ENCODE measurements at places on chromosomes 4 and X.

GRCh38 chrX:53481816-53482465 is 47.8 kb upstream of the HSD17B10 start:
- peak; percentile 1 for DNase-seq

GRCh38 chr4:148530114-148530513 is 87.9 kb upstream of the NR3C2 start:
- no peak for DNase-seq

DNA sequence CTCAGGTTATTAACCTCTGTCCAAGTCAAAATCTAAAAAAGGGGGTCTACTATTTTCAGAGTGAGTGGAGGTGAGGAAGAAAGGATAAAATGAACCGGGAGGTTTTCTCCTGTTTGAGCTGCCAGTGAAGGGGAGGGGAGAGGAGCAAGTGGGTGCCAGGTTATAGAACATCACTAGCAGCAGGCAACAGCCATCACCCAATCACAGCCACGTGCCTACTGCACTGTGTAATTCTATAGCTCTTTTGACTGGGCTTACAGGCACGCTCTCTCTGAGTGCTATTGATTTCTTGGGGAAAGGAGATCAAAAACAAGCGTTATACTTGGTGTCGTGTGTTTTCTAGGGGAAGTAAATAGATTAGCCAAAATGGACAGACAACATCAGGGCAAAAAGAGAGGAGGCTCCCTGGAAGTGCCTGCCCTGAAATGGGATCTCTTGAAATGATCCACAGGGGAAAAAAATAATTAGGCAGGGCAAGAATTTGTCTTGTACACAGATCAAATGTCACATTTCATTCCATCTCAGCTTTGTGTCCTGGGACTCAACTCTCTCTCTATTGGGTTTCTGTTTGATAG is 300.5 kb upstream of the LCORL start:
- no peak for DNase-seq

DNA sequence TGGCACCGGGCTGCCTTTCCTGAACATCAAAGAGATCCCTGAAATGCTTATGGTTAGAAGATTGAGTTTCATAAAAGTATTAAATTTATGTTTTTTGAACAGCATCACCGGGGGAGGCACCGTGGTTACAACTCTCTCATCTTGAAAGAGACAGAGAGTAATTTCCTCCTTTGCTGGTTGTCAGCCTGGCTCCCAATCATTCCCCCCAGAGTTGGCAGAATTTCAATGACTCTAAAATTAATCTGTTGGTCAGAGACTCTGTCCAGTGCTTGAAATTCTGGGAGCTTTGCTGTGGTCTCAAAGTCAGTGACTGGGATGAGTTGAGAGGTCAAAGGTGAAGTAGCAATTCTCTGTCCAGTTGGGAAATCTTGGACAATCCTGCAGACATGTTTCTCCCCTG is 135.9 kb downstream of the RAB28 start:
- DNase-seq, result no peak

- no peak for DNase-seq
Observed at GRCh38 chr4:146514651-146515357, 6.9 kb downstream of the SLC10A7 start.

DNA sequence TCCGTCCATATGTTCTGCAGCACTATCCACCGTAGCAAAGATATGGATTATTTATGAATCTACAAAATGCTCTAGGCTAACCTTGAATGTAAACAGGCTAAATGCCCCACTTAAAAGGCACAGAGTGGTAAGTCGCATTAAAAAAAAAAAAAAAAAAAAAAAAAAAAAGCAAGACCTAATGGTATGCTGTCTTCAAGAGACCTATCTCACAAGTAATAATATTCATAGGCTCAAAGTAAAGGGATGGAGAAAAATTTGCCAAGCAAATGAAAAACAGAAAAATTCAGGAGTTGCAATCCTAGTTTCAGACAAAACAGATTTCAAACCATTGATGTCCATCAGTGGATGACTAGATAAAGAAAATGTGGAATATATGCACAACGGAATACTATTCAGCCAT is 139.4 kb downstream of the GLRA3 start:
- no peak for DNase-seq

DNA sequence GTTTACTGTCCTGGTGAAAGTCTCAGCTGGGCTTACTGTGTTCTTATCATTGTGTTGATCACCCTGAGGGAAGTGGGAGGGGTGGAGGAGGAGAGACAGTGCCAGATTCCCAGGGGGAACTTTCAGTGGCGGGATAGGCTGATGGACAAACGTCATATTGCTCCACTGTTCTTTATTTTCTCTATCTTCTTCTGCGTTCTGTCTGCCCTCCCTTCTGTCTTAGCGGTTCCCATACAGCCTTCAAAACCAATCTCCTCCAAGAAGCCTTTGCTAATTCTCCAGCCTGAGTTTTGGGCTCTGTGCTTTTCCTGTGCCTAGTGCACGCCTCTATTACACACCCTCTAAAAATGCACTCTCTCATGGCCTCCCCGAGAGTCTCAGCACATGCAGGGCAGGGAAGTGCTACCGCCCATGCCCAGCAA is 448.7 kb upstream of the FAT1 start:
- DNase-seq, result no peak

GRCh38 chr4:15556511-15557092 is 86.9 kb downstream of the CC2D2A start:
- DNase-seq, result no peak

DNA sequence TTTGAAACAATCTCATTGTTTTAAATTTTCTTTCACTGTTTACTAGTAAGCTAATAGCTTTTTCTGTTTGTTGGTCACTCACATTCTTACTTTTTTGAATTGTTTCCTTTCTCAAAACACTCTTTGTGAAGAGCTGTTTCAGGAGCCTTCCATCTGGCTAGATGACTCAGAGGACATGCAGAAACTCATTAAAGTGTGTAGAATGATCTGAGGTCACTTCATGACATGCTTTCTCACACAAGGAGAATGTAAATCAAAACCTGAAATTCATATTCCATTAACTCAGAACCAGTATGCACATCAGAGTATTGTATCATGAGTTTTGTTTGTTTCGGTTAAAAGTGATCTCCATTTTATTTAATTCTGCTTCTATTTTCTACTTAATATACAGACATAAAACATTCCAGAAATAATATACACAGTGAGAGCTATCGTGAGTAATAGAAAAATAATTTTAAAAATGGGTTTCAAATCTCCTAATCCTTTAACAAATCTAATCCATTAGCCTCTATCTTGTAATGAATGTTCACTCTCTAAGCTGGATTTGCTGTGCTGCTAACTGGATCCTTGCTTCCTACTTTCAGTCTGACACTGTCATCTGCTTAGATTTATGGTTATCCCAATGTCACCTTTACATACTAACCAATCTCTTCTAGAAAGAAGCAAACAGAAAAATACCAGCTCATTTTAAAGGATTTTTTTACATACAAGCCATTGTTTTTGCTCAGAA is 449.6 kb downstream of the FSTL5 start:
- DNase-seq, result no peak

GRCh38 chr4:99622341-99622740 is 35.3 kb downstream of the C4orf54 start:
- DNase-seq, result no peak

DNA sequence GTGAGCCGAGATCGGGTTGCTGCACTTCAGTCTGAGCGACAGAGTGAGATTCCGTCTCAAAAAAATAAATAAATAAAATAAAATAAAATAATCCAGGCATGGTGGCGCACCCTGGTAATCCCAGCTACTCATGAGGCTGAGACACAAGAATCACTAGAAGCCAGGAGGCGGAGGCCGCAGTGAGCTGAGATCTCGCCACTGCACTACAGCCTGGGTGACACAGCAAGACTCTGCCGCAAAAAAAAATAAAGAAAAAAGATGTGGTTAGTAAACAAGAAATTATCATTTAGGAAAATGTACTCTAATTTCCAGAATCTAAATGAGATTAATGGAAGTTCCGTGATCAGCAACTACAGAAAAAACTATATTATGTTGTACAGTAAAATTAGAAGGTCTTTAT is 14.5 kb upstream of the LRBA start:
- no peak for DNase-seq

GRCh38 chr4:185744946-185745345 is 67.0 kb downstream of the SORBS2 start:
- DNase-seq, result no peak

- DNase-seq, result no peak
Observed at GRCh38 chrX:9518051-9518450, 53.2 kb downstream of the TBL1X start.

GRCh38 chr4:105149771-105150170 is 3.1 kb downstream of the TET2 start:
- DNase-seq, result no peak

DNA sequence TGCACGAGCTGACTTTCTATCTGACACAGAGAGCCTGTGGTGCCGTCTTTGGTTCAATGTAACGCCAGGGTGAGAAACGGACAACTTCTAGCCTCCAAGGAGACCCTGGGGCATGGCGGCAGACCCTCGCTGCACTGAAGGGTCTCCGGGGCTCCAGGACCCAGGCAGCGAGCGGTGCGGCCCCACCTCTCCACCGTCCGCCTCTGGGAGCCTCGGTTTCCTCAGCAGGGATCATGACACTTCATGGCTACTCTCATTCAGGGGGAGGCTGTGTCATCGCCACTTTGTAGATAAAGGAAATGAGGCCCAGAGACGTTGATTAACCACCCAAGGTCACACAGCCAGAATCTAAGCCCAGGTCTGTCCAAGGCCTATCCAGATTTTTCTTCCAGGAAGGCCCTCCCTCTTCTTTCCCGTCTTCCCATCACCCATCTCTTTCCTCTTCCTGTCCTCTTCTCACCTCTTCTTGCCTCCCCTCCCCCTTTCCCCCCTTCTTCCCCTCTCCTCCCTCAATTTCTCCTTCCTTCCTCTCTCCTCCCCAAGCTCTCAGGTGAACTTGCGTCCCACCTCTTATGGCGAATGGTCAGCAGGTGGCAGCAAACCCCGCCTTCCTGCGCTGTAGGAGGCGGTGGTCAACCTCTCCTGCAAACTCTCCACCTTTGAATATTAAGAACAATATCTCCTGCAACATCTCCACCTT is 69.3 kb upstream of the HMX1 start:
- no peak for DNase-seq

DNA sequence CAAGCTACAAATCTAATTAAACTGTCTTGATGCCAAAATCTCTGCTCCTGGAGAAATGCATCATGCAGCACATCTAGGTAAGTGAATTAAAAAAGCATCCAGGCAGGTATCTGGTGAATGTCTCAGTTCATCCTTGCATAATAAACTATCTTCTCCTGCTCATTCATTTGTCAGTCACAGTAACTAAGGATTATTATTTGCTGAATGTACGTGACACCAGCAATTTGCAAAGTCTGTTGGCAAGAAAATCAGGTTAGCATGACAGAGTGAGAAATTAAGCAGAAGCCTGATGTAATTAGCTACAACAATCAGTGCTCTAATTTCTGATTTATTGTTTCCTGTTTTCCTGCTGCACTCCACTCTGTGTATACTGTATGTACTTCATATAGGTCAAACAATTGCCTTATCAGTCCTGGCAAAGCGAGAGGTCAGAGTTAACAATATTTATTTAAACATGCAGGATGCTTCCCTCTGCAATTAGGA is 213.6 kb downstream of the FBXO8 start:
- no peak for DNase-seq

DNA sequence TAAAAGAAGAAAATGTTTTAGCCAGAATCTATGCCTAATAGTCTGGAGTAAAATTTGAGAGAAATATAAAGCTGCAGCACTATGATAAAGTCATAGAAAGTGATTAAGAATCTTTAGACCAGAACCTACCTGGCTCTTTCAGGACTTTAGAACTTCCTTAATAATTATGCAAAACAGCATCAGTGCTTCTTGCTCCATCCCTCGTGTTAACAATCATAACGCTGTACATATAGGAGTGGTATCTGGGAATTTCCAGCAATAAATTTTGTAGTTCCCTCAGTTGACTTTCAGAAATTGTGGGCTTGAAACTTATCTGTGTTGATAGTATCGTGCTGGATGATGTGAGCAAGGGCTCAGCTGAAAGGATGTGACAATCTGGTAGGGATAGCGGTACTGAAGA is 102.1 kb upstream of the RASGEF1B start:
- DNase-seq, result no peak

DNA sequence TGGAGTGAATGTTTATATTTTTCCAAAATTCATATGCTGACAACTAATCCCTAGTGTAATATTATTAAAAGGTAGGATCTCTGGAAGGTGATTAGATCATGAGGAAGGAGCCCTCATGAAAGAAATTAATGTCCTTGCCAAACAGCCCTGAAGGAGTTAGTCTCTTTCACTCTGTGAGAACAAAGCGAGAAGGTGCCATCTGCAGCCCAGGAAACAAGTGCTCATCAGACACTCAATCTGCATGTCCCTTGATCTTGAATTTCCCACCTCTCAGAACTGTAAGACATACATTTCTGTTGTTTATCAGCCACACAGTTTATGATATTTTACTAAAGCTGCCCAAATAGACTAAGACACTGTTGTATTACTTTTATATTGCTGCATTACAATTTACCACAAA is 1283.4 kb downstream of the PCDH7 start:
- no peak for DNase-seq

Measured in stimulated activated CD8-positive, alpha-beta memory T cell treated with anti-CD3 and anti-CD28 coated beads, Interleukin-15, amount 100 ng/mL, for 4 hours (primary cell).